ELR (cell line): ENCODE measurements at places on chromosomes 12 and 14.
A peak's percentile ranks its signal among the peaks of the same experiment; 100 is the strongest.

- DNase-seq = peak; percentile 62
Observed at GRCh38 chr14:52473557-52473956, 78.7 kb downstream of the TXNDC16 start.

DNA sequence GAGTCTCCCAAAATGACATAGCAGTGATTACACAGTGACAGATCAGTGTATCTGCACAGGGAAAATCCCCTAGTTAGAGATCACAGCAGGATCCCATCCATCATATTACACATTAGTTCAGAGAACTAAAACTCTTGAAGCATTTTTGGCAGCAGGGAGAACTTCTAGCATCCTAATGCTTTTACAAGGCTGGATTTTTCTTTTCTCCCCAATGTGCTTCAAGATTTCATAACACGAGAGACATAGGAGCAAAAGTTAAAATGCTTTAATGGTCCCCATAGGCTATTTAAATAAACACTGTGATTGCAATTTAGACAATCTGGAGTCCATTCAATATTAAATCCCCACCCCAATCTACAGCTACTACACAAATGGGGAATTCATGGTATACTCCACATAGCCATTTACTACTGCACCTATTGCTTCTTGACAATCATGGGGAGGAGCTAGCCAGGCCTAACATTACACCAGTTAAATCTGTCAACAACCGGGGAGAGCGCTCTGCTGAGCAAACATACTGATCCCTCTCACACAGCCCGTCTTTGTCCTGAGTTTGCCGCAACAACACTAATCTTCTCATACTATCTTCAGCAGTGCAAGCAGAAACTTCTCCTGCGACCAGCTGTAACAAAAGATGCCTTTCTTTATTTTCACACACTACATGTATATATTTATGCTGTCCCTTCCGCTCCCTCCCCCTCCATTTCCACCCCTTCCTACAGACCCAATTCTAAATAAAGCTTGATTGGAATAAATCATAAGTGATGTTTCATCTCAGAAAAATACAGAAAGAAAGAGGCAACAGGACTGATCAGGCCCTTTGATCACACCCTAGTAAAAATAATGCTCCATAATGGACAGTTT is 120.3 kb upstream of the SOX5 start:
- DNase-seq = no peak

DNA sequence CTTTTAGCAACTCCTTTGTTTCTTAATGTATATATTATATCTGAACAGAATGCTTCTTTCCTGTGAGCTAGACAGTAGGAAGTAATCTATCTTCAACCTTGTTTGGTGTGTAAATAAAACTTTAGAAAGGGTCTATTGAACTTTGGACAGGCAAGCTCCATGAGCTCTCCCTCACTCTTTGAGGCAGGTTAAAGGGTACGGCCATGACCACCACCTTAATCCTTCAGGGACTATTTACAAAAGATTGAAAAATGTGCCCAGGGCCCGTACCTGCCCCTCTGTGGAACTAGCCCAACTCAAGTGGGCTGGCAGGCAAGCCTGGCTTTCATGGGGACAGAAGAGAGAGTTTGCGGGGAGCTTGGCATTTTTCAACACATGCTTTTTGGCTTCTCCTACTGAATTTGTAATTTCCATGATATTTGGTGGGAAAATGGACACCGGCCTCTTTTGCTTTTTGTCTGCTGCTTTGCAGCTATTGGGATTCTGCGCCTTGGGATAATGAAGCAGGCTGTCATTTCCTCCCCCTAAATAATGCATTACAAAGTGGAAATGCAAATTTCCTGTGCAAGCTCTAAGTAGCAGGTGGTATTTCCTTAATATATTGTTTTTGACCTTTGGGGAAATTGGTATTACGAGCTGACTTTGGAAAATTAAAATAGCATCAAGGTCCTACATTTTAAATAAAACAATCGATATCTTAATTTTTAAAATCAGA is 106.0 kb downstream of the HMGA2 start:
- no peak for DNase-seq

GRCh38 chr12:56158926-56159461 is 835 bp downstream of the MYL6 start:
- peak; percentile 66 for DNase-seq

DNA sequence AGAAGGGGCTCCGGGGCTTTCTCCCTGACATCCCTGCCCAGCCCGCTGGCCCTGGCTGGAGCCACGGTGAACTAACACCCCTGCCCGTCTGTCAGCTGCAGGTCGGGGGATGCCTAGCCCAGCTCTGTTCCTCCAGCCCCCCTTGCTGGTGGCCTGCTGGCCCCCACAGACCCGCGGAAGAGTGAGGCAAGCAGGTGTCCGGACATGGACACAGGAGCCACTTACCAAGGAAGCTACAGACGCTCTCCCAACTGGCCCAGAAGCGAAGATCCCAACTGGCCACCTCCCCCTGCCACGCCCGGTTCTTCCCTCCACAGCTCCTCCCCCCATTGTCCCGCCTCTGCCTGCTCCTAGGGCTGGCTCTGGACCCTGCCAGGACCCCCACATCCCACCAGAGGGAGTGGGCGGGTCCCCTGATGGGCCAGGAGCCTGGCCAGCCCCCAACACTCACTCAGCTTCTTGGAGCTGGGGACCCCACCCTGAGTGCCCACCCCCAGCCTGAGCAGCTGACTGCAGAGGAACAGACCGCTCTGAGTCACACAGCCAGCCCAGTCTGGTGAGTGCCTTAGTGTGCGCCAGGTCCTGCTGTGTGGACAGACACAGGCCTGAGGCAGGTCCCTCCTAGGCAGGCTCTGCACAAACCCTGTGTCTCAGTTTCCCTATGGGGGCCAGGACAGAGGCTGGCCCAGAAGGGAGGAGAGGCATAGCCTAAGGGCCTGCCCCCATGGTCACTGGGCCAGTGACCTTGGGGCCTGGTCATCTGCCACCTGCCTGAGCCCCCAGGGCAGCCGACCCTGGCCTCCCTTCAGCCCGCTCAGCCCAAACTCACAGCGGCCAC is 7.7 kb downstream of the AHNAK2 start:
- peak; percentile 92 for DNase-seq

DNA sequence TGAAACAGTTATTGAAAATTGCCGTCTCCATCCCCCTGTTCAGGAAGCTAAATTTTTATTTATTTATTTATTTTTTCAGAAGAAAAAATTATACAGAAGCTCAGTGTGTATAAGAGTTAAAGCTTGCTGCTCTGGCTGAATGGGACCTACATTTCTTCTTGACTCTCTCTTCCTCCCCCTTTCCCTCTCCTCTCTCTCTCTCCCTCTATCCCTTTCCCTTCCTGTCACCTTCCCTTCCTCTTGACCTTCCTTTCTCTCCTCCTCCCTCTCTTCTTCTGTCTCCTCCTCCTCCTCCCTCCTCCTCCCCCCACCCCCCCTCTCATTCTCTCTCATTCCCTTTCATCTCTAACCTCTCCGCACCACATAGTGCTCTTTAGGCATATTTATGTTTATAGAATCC is 39.1 kb downstream of the APAF1 start:
- DNase-seq = no peak

- DNase-seq = no peak
Observed at GRCh38 chr12:6171409-6172015, 28.7 kb upstream of the CD9 start.

GRCh38 chr12:69028941-69029729 is 96.2 kb upstream of the CPM start:
- peak; percentile 32 for DNase-seq

DNA sequence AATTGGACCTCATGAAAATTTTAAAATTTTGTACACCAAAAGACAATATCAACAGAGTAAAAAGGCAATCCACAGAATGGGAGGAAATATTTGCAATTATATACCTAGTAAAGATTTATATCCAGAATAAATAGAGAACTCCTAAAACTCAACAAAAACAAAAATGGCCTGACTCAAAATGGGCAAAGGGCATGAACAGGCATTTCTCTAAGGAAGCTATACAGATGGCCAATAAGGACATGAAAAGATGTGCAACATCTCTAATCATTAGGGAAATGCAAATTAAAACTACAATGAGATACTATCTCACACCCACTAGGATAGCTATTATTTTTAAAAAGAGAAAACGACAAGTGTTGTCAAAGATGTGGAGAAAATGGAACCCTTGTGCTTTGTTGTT is 10.9 kb upstream of the APOF start:
- DNase-seq = no peak

DNA sequence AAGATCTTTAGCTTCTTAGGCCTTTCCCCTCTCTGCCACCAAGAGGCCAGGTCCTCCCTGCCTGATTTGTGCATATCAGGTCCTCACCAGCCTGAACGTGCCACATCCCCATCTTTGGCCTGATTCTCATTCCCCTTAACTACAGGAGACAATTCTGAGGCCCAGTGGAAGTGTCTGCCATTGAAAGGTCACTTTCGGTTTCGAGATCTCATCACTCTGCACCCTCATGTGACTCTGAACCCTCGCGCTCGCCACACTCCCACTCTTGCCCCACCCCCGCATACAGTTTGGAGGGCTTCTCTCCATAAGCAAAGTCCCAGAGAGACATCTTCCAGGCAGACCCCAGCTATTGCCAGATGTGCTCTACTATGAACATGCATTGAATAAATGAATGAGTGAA is 189.0 kb downstream of the NTF3 start:
- no peak for DNase-seq

DNA sequence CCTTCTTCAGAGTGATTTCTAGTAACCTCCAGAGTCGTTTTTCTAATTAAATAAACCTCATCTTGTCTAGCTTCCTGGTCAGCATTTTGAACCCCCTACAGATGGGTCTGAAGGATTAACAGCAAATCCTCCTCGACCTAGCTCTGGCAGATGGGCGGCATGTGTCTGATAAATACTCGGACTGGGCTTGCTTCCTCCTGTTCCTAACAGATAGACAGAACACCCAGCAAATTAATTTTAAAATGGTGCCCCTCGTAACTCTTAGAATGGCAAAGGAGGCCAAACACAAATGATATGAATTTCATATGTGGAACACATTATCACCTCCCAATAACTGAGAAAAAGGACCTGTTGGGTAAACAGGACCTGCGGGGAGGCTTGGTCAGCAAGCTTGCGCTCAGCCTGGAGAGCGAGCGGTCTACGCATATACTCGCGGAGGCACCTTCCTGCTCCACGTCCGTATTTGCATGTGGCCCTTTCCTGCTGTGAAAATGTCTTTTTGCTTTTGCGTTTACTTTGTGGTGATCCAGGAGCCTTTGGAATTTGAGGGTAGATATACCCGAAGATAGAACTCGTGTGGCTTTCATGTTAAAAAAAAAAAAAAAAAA is 79.6 kb downstream of the OTX2 start:
- DNase-seq = no peak

DNA sequence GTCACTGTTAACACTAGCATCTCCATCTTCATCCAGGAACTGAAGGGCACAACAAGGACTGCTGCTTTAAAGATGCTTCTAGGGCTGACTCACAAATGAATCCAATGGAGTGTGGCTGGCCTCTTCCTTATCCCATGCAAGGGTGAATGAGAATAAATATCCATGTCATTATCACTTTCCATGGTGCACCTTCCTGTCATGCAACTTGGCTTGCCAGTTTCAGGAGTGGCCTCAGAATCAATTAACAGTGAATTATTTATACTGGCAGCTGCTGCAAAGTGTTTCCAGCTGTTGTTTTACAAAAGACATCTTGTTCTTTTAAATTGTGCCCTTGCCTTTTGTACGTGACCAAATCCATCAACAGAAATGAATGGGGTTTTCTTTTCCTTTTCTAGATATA is 499.3 kb upstream of the TMEM132C start:
- no peak for DNase-seq
